ENCODE measurements at places on chromosomes 5 and 9.

DNA sequence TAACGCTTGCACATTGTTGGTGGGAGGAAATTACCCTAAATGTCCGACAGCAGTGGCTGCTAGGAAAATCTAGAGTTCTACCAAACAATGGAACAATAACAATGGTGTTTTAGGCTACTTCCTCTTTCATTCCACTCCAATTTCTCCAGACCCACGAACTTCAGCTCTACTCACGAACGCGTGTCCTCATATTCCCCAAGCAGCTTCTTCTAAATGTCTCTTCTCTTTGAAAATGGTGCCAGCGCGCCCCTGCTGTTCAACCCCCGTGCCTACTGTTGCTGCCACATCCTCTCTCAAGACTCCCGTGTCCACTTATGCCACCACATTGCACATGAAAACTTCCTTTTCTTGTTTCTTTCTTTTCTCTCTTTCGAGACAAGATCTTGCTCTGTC lies 25.6 kb downstream of the OR2V2 start:
- DNase-seq: peak; percentile 81

DNA sequence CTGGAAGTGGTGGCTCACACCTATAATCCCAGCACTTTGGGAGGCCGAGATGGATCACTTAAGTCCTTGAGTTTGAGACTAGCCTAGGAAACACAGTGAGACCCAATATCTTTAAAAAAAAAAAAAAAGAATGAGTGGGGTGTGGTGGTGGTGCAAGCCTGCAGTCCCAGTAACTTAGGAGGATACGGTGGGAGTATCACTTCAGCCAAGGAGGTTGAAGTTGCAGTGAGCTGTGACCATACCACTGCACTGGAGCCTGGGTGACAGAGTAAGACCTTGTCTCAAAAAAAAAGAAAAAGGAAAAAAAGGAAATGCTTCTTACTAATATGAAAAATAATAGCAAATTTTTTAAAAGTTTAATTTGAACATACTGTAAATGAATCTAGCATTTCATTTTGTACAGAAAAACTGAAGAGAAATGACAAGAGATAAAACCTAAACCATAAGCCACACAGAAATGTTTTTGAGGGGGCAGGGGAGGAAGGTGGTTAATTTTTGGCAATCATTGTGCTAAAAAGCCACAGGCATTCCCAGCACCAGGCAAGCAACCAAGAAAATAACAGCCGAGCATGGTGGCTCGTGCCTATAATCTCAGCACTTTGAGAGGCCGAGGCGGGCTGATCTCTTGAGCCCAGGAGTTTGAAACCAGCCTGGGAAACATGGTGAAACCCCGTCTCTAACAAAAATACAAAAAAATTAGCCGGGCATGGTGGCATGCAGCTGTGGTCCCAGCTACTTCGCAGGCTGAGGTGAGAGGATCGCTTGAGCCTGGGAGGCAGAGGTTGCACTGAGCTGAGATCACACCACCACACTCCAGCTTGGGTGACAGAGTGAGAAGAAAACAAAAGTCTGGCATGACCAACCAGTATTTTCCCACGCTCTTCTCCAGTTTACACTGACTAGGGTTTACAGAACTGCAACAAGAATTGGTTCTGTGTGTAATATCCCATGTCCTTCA lies 114.5 kb upstream of the NR5A1 start:
- no peak for DNase-seq

GRCh38 chr5:105639068-105639467 lies 2031.7 kb downstream of the EFNA5 start:
- DNase-seq: no peak

DNA sequence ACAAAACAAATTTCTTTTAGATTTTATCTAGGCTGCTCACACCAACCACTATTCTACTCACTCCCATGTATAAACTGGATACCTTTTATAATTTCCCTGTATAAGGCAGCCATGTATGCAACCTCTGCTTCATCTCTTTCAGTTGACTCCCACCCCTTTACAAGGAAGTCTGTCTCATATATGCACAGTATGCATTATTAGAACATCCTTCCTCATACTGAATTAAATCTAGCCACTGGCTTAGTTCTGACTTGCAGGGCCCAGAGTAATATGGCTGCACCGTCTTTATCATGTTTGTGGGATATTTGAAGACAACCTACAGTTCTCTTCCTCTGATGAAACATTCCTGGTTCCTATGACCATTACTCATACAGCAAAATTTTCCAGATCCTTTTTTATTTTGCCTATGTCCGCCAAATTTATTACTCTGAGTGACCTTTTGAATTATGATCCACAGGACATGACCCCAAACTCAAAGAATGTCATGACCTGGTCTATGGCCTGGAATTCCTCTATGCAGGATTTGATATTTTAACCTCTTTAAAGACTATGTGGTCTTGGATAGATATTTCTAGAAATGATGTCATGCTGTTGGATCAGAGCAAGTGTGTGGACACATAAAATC lies 76.6 kb upstream of the ITGA1 start:
- peak; percentile 91 for DNase-seq

- DNase-seq: no peak
These were observed 121.7 kb downstream of the GIN1 start for GRCh38 chr5:102998224-102998623.

DNA sequence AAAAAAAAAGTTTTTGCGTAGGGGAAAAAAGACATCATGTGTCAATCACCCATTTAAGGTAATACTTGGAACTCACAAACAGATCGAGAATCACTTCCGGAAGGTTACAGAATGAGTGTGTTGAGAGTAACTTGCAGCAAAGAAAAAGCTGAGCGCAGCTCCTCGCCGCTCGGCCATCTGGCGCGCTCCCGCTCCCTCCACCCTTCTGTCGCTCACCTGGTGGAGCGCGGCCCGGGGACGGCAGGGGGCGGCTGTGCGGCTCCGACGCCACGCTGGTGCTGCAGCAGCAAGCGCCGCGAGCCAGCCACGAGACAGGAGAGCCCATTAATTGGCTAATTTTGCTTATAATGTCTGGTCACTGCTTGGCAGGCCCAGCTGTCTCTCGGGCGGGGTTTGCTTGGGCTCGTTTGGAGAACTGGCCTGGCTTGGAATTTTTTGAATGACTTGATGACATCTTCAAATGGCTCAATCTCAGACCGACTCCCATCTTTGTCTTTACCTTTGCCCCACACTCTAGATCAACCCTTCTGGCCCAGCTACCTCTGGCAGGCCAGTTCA lies 601.8 kb downstream of the CCDC171 start:
- peak; percentile 48 for DNase-seq

- DNase-seq: no peak
These were observed 16.0 kb downstream of the ANXA6 start for GRCh38 chr5:151141535-151141934.
